GM12865 (cell line): ENCODE measurements at places on chromosomes 16 and 17.

DNA sequence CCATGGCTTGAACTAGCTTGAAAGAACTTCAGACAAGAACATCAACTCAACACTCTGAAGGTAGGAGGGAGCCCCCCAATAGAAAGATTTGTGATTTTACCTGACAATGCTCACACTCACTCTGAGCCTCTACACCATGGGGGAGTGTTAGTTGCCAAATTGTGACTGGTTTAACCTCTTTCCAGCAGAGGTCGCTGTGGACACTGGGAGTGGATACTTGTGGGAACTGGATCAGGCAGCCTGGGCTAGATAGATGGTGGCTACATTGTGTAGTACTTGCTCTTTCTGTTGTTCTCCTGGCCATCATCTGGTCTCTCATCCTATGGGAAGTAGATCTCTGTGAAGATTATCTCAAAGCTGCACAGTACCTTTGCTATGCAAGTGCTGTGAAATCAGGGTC is 2.9 kb downstream of the SMPD3 start:
- peak; percentile 80 for DNase-seq

DNA sequence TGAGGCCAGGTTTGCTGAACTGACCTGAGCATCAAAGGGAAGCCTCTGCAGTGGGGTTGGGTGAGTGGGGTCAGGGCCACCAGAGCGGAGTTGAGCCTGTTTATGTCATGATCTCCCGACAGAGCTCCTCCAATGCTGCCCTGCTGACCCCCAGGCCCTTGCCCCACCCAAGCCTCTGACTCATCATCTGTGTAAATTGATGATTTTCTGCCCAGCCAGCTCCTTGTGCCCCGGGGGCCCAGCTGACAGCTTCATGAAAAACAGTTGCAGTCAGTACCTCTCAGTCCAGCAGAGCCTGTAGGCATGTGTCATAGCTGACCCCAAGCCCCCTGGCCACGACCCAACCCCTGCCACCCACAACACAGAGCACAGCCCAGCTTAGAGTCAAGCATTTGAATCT is 134.9 kb downstream of the CCT6B start:
- DNase-seq = no peak

DNA sequence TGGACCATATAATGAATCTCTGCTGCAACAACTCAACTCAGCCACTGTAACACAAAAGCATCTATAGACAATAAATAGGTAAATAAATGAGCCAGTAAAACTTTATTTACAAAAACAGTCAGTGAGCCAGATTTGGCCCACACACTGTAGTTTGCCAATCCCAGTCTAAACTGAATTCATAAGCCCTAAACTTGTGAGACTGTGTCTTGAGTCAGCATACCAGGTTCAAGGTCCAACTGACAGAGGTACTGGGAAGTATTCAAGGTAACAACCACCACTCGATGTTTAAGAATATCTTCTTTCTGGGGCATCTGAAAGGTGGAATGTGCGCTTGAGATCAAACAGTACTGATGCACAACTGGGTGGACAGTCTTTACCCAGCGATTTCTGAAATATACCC is 94.2 kb downstream of the HELZ start:
- no peak for DNase-seq

DNA sequence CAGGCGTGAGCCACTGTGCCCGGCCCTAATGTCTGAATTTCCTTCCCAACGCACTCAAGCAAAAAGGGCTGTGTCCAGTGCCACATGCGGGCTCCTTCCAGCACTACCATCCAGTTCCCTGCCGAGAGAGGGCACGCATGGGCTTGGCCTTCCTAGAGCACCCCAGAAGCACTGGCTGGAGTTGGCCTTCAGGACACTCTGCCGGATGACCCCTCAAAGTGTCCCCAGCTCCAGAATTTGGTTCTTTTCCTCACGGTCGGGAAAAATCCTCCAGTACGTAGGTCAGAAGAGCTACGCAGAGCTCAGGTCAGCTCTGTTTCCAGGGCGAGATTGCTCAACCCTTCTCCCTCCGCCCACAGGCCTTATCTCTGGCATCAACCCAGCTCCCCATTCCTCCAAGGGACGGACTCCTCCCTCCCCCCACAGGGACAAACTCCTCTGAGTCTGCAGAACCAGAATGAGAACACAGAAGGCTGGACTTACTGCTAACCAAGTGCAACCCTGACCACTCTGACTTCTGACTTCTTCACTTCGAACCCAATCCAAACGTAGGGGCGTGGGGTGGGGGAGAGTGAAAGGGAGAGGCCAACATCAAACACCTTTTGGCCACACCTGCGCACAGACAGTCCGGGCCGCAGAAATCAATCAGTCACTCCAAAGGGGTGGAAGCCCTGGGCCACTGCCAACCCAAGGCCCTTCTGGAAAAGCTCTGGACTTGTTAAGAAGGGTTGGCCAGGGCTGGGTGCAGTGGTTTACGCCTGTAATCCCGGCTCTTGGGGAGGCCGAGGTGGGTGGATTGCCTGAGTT is 3.6 kb downstream of the CDC42EP4 start:
- no peak for DNase-seq

DNA sequence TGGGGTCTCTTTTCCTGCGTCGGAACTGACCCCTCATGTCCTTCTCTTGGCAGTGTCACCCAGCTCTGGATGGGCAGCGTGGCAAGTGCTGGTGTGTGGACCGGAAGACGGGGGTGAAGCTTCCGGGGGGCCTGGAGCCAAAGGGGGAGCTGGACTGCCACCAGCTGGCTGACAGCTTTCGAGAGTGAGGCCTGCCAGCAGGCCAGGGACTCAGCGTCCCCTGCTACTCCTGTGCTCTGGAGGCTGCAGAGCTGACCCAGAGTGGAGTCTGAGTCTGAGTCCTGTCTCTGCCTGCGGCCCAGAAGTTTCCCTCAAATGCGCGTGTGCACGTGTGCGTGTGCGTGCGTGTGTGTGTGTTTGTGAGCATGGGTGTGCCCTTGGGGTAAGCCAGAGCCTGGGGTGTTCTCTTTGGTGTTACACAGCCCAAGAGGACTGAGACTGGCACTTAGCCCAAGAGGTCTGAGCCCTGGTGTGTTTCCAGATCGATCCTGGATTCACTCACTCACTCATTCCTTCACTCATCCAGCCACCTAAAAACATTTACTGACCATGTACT is 13.2 kb downstream of the IGFBP4 start:
- DNase-seq = no peak

DNA sequence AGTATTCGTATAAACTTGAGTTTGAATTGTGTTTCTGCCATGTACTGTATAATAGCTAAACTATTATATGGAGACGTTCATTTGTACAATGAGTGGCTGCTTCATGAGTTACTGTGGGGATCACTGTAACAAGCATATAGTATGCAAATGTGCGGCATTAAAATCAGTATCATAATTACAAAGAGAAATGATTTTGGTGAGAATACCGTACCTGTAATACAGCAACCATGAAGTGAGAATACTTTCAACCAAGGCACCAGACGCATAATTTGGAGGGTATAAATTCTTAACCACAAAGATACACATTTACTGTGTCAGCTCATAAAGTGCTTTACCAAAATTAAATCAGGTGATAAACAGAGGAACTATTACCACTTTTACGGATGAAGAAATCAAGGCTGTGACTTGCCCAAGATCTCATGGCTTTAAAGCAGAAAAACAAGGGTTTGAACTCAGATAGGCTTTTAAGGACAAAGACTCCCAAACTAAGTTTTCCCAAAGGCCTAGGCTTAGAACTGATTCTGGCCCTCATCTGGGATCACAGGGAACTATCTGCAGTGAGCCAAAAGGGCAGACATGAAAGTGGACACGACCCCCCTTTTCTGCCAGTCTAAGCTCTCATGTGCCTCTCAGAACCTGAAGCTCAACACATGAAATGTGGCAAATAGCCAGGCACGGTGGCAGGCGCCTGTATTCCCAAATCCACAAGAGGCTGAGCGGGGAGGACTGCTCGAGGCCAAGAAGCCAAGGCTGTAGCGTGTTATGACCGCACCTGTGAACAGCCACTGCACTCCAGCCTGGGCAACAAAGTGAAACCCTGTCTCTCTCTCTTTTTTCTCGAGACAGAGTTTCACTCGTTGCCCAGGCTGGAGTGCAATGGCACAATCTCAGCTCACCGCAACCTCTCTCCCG is 6.4 kb downstream of the RPS15A start:
- DNase-seq = no peak

- DNase-seq = peak; percentile 55
Observed at GRCh38 chr17:50426814-50427787, 1.1 kb downstream of the ACSF2 start.

DNA sequence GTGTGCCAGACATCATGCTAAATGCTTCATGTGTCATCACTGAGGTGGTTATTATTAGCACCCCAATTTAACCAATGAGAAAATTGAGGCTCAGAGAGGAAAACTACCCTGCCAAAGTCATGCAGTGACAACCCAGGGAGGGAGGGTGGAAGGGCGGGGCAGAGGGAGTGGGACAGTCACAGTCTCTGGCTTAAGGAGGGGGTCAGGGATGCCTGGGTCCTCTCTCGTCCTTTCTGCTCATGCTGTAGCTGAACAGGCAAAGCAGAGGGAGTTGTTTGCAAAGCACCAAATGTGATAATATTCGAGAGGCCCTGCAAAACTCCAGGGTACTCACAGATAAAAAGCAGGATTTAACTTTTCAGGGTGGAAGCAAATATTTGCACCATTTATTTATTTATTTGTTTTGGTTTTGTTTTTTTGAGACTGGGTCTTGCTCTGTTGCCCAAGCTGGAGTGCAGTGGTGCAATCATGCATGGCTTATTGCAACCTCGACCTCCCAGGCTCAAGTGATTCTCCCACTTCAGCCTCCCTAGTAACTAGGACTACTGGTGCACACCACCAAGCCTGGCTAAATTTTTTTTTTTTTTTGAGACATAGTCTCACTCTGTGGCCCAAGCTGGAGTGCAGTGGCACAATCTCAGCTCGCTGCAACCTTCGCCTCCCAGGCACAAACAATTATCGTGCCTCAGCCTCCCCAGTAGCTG is 47.9 kb upstream of the NKD1 start:
- DNase-seq = no peak

GRCh38 chr17:81418710-81419318 is 23.6 kb downstream of the BAHCC1 start:
- no peak for DNase-seq

DNA sequence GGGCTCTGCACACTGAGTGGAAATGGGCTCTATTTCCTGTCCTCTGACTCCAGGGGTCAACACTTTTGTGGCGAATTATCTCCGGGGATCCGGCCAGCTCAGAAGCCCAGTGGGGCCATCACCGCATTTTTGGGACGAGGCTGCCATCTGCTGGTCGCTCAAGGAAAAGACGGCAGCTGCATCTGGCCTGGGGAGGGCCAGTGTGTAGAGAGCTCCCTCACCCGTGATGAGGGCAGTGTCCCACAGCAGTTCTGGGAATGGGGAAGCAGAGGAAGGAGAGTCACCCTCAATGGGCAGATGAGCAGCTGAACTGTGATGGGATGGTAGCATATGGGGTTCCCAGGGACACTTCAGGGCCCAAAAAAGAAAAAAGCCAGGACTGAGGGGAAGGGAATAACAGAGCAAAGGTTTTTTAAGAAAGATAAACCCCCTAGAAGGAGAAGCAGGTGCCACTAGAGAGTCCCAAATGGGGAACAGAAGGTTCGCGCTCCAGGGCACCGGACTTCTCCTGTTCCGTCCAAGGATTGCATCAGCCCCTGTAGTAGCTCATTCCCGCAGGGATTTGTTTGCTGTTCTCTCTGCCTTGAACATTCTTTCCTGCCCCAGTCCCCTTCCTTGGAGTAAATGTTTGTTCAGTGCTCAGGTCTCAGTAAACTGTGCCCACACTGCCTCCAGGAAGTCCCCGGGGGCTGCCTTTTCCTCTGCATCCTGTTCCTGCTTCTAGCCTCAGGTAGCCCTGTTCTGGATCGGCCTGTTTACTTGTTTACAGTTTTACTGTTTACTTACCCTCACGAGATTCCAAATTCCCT is 9.3 kb upstream of the ABCC12 start:
- DNase-seq = peak; percentile 68

- peak; percentile 82 for DNase-seq
Observed at GRCh38 chr16:23434380-23434779, 18.6 kb downstream of the COG7 start.

GRCh38 chr17:81665205-81666091 is 957 bp downstream of the OXLD1 start:
- peak; percentile 82 for DNase-seq

- no peak for DNase-seq
Observed at GRCh38 chr16:78628461-78629045, 529.1 kb downstream of the WWOX start.

DNA sequence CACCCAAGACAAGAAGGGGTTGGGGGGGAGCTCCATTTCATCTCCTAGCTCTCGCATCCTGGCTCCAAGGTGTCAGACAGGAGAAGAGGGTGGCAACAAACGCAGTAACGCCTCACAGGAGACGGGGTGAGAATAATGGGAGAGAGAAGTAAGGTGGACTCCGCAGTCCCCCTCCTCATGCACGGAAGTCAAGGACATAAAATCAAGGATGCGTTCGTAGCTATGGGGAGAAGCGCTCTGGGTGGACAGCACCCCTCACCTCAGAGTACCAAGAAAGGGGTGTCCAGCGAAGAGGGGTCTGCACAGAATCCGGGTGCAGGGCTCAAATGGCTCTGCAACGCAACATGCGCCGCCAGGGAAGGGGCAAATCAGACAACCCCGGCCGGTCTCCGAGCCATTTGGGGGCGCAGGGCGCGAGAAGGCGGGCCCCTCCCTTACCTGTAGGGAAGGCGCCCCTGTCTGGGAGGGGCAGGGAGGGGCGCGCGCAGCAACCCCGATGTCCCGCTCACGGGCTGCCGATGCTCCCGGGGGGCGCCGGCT is 555 bp downstream of the HDAC5 start:
- DNase-seq = peak; percentile 21

GRCh38 chr16:83843657-83844056 is 35.9 kb downstream of the HSBP1 start:
- DNase-seq = no peak
